ENCODE measurements at places on chromosomes 11 and 22.

DNA sequence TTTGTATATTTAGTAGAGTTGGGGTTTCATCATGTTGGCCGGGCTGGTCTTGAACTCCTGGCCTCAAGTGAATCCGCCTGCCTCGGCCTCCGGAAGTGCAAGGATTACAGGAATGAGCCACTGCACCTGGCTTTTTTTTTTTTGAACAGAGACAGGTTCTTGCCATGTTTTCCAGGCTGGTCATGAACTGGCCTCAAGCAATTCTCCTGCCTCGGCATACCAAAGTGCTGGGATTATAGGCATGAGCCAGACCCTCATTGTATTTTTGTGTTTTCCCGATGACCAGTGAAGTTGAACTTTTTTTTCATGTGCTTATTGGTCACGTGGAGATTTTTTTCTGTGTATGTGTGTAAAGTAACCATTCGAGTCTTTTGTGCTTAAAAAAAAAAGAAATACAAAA is 48.2 kb downstream of the KIAA1671 start:
- no peak for DNase-seq

DNA sequence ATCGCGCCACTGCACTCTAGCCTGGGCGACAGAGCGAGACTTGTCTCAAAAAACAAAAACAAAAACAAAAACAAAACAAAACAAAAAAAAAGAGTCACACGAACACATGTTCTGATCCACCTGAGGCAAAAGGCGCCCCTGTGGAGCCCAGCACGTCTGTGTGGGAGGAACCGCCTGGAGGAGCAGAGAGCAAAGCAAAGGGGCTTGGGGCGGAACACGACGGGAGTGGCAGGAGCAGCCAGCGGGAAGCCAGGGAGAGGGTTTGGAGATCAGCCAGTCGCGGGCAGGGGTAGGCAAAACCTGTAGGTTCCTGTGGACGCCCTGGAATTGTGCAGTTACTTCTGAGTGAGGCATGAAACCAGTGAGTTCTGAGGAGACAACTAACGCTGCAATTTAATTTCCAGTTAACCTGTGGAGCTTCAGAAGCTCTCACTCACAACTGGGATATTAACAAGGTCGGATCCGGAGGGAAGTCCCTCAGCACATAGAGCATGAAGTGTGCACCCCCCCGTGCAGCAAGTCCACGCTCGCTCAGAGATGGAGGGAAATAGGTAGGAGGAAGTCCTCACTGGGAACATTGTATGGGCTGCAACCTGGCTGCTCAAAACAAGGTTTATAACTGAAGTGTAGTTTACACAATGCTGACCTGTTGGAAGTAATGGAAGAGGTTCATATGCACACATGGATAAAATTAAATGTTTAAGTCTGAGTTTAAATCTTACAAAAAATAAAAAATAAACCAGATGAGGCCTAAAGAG is 13.2 kb upstream of the USP18 start:
- no peak for DNase-seq

- no peak for DNase-seq
These were observed 64.7 kb downstream of the FCHSD2 start for GRCh38 chr11:73077454-73077853.

DNA sequence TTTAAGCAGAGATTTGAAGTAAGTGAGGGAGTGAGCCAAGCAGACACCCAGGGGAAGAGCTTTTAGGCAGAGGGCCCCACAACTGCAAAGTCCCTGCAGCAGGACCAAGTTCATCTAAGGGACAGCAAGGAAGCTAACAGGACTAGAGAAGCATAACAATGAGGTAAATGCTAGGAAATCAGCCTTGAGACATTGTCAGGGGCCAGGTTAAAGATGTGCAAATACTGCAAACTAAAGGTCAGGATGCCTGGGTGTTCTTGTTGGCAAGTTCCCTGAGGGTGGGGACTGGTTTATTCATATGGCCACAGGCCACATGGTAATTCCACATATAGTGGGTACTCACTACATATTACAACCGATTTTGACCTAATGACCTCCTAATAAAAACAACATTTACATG is 399.2 kb upstream of the NARS2 start:
- no peak for DNase-seq

DNA sequence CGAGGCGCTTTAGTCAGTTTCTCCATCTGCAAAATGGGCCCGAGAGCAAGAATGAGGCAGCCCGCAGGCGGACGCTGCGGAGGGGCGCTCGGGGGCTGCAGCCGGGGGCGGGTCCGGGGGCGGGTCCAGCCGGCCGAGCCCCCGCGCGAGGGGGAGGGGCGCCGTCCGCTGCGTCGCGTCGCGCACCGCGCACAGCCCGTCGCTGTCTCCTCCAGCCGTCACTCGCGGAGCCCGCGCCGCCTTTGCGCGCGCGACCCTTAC is 282 bp downstream of the PC start:
- no peak for DNase-seq

GRCh38 chr11:66083767-66084166 is 13.7 kb downstream of the PACS1 start:
- no peak for DNase-seq

- no peak for DNase-seq
These were observed 1235.2 kb downstream of the BRD1 start for GRCh38 chr22:48592488-48592887.

DNA sequence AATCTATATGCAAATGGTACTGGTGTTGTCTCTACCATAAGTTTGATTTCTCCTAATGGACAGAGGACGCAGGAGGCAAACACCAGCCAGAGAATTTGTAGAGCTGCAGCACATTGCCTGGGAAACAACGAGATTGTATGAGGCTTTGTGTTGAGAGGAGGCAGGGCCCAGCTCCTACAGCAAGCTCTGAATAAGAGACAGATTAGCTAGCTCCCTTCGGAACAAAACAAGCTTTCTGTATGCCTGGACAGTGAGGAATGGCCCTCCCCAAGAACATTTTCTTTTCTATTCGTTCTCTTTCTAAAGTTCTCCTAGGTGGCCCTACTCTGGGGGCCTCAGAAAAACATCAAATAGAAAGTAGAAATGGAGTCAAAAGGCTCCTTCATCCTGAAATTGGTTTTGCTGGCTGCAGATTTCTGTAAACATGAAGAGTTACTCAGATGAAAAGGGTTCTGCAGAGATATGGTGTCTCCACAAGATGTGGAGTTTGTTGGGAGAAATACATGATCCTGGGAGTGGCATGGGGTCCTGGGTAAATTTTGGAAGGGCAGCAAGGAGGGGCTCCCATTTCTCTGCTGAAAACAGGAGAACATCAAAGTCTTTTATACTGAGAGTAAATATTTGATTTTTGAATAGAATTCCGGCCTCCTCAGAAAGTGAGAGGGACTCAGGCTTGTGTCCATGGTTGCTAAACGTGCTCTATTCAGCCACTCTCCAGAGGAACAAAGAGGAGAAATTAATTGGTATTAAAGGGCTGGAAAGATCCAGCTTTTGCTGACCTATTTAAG is 6.8 kb upstream of the HEPACAM start:
- no peak for DNase-seq

- DNase-seq: no peak
These were observed at the start of gene KLHL35 for GRCh38 chr11:75432911-75433321. TSS of gene KLHL35 (minus strand) at chr11:75433203. CDS start at chr11:75430629, 2,574 bp downstream.

DNA sequence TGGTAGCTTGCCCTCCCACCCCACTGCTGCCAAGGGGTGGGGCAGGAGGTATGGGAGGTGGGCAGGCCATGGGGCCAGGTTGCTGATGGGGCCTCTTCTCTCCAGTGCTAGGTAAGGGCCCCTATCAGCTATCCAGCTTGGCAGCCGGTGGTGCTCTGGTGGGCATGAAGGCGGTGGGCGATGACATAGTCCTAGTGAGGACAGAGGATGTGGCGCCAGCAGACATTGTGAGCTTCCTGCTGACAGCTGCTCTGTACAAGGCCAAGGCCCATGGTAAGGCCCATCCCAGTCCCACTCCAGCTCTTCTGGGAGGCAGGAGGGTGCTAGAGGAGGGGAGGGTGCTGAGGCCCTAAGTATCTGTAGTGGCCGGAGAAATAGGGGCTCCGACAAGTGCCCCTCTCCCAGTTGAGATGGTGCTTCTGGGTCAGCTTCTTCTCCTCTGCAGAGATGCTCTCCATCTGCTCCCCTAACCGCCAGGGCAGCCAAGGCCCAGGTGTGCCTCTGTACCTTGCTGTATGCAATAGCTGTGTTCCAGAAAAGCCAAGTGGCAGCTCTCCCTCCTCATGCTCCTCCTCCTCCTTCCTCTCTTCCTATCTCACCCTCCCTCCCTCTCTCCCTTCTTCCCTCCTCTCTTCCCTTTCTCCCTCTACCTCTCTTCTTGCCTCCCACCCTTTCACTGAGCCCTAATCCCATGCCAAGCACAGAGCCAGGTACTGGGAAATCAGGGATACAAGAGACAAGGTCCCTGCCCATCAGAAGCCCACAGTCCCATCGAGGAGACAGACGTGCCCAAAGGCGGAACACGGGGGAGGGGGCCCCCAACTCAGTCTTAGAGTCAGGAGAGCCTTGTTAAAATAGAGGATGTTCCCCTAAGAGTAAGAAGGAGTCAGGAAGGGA is 55.3 kb downstream of the OTOG start:
- no peak for DNase-seq

DNA sequence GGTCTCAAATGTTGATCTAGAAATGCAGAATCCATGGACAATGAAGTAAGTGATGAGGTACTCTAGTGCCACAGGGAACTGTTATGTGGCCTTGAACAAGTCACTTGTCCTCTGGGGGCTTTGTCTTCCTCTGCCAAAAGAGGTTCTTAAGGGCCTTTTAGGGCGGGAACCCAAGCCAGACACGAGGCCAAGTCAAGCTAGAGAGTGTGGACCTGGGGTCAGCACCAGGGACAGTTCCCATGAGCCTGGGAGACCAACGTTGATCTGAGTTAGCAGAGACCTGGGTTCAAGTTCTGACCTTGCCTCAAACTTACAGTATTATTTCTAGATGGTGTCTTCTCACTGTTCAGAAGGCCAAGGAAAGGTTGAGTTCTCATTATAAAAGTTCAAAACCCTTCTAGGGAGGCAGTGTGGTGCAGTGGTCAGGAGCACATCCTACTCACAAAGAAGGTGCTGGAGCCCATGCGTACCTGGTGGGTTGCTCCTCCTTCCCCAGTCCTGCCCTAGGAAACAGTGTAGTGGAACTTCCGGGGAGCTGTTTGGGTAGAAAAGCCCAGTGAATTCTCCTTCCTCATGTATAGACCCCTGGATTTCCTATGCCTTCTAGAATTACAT is 121.5 kb downstream of the CHST1 start:
- DNase-seq: no peak

DNA sequence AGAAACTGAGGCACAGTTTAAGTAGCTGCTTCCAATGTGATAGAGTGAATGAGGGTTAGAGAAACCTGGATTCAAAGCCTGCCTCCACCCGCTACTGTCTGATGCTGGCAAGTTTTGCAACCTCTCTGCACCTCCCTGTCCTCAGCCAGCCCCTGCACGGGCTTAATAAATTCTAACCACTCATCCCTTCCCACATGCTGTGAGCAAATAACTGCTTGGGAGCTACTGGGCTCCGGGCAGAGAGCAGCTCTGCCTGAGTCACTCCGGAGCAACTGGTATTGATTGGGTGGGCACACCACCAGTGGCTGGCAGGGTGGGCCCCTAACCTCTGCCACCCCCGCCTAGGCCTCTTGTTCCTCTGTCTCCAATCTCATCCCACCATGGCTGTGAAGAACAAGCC is 104.3 kb upstream of the SYT13 start:
- DNase-seq: no peak

DNA sequence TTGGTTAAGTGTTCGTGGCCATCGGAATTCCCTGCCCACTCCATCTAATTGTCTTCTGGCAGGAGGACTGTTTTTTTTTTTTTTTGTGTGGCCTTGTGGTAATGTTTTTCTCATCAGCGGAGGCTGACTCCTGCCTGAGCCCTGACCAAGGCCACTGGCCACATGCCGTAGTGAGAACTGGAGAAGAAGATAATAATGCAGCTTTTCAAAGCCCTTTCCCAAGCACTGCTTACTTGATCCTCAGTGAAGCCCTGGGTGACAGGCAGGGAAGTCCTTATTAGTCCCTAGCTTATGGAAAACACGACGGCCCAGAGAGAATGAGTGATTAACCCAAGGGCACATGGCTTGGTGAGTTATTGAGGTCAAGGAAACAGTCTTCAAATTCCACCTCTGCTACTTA is 71.2 kb downstream of the ADM start:
- DNase-seq: no peak

DNA sequence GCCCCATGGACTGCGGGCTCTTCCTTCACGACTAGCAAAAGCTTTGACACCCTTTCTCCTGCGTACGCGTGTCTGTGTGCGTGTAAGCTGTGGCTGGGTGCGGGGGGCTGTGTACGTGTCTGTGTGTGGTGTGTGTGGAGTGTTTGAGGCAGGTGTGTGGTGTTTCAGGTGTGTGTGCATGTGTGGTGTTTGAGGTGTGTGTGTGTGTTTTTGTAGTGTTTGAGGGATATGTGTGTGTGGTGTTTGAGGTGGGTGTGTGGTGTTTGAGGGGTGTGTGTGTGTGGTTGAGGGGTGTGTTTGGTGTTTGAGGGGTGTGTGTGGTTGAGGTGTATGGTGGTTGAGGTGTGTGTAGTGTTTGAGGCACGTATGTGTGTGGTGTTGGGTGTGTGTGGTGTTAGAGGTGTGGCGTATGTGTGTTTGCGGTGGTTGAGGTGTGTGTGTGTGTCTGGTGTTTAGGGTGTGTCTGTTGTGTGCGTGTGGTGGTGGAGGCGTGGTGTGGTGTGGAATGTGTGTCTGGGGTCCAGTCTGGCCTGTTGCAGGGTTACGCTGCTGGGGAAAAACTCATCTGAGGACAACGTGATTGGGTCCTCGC is 687 bp upstream of the ARSA start:
- DNase-seq: no peak

GRCh38 chr11:131038597-131038996 is 122.3 kb upstream of the SNX19 start:
- peak; percentile 1 for DNase-seq

GRCh38 chr11:92304271-92304670 is 79.7 kb downstream of the FAT3 start:
- no peak for DNase-seq

GRCh38 chr11:32312865-32313403 is 122.4 kb downstream of the WT1 start:
- DNase-seq: peak; percentile 19

GRCh38 chr11:128188346-128189004 is 398.9 kb downstream of the ETS1 start:
- DNase-seq: no peak

DNA sequence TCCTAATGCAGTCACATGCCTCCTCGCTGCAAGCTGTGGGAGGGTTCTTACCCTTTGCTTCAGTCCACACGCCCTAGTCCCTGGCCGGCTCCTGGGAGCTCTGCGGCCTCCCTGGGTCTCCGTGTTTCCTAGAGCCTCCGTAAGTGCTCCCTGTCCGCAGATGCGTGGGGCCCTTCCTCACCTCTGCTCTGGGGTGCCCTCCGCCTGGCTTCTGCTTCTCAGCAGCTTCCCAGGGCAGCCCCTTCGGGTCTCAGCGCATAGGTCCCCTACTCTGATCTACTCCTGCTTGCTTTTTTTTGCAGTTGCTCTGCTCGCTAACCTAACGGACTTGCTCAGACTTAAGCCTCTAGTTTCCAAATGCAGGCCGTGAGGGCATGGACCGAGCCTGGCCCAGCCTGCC is 22.4 kb downstream of the CAPN1 start:
- DNase-seq: no peak

GRCh38 chr11:35073691-35074419 is 65.1 kb upstream of the CD44 start:
- DNase-seq: no peak

- DNase-seq: no peak
These were observed 10.6 kb downstream of the LTBP3 start for GRCh38 chr11:65547446-65548125.

- no peak for DNase-seq
These were observed 26.0 kb downstream of the ZNRF3 start for GRCh38 chr22:28909375-28909774.

All from non-pigmented ciliary epithelial cell (primary cell).